Right lung (tissue), 10 donors: ENCODE measurements at places on chromosomes 2 and 18. TPM values are rescaled to one million over a fixed set of nuclear protein-coding genes. Genes with fewer than 3 reads are reported as not detected.

The RNU2-63P gene
- polyA plus RNA-seq = not detected

The NFATC1 gene
- polyA plus RNA-seq = 6.3 TPM

DNA sequence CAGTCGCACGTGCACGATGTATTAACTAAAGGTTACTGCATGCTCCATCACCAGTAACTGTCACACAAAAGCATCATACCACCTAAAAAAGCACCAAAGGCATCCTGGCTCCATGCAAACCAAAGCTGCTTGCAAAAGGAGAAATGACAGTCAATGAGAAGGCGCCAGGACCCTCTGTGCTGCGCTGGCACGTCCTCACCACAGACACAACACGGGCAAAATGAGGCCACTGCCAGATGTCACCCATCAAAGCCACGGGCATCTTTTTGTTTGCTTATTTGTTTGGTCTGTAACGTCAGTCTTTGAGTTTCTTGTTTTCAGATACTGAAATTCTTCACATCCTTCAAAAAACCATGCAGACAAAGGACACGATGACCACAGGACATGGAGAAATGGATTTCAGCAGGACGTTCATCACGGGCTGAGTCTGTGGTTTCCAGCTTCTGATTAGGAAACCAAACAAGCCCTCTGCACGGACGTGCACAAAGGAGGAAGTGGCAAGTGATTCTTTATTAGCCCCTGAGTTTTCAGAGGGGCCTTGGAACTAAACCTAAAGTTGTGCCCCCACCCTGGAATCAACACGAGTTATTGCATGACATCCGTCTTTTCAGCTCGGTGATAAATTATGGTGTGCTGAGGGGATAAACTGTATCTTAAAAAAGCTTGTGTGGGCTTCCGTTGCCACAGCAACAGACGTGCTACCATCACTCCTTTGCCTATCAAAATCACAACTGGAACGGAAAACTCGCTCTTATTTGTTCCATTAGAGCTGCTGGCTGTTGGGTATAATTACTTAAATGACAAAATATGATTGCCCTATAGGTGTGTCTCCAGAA lies 181.8 kb downstream of the EIPR1 start:
- DNase-seq = no peak

- DNase-seq = no peak
Observed at GRCh38 chr2:62814123-62814522, 108.6 kb downstream of the EHBP1 start.

GRCh38 chr2:31075941-31076590 lies 62.2 kb downstream of the GALNT14 start:
- no peak for DNase-seq

DNA sequence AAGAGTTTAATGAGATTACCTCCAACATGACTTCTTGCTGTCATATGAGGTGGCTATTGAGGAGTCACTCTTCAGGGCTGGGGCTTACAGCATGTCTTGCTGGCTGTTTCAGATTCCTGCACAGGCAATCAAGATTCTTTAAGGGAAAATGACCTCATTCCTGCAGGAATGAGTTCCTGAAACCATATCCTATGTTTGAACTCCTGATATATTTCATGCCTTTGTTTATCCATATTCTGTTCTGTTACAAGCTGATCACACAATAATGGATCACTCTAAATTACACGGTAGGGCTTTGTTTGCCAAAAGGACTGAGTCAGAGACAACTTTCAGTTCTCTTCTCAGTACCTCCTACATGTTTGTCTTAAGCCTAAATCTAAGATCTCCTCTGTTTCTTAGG lies 879.8 kb upstream of the PIK3C3 start:
- DNase-seq = no peak

DNA sequence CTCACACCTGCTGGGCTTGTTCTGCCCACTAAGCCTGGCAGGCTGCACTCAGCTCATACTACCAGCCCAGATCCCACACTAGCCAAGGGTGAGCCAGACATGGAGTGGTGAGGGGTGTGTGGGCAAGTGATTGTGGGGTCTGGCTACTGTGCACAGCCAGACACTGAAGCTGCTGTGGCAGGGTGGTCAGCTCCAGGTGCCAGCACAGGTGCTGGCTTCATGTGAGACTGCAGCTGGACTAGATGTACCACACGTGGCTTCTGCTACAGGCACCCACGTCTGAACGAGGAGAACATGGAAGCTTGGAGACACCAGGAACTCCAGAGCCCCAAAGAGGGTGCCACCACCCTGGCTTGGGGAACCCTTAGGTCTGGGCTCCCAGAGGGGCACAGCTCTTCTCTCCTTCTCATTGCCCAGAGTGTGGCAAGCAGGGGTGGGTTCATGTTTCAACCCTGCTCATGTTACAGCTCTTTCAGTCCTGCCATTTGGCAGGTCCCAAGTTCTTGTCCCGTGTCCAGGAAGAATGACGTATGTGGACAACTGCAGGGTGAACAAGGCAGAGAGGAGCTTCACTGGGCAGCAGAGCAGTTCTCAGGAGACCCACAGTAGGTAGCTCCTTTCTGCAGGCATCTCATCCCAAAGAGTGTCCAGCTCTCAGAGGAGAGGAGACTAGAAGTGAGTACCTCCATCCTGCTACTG lies 1624.2 kb upstream of the TMEFF2 start:
- no peak for DNase-seq

GRCh38 chr18:12943215-12943614 lies 4.6 kb upstream of the SEH1L start:
- DNase-seq = no peak

DNA sequence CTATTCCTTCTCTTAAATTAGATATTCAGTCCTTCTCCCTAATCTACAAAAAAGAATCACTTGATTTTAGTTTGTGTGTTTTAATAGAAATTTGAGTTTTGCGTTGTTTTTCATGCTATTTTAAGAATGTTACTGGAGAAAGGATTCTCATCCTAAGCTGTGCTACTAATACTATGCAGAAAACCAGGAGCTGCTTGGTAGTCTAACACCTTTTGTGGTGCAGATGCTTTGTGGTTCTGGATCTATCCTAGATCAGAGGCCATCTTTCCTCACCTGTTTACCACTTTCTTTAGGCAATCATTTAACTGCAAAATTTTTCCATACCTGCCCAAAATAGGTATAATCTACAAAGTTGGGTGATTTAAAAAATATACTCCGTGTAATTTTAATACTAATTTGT lies 823.6 kb downstream of the CPS1 start:
- no peak for DNase-seq

GRCh38 chr2:24276349-24276899 lies 83.9 kb downstream of the ITSN2 start:
- no peak for DNase-seq

DNA sequence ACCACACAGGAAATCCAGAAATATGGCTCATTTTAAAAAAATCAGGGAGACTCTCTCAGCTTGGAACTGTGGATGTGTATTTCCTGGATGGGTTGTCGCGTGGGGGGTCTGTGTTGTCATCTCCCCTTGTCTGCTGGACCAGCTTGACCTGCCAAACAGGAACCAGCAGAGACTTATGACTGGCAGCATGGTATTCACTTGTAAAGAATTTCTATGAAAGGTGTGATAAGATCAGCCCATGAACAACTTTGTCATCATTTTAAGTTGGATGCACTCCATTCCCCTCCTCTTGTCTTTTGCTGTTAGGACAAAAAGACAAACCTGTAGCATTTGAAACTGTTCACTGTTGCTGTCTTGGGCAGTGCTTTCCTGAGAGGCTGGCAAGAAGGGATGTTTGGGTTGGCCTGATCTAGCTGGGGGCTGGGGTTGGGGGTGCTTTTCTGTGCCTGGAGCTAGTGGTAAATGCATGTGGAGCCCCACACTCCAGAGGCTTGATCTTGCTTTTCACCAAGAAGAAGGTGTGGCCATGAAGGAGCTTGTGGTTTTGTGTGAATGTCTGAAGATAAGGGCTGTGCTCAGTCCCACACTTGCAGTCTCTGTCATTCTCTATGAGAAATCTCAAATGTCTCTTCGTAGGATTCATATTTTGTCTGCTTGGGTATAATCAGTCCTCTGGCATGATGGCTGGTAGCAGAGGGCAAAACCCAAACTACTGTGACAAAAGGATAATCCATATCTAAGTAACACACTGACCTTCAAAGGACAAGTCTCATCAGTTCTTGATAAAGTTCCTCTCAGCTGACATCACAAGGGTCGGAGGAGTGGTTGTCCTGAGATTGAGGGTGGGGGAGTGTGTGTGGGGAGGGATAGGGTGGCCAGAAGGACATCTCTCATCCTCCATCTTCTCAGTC lies 39.0 kb downstream of the RALB start:
- no peak for DNase-seq

DNA sequence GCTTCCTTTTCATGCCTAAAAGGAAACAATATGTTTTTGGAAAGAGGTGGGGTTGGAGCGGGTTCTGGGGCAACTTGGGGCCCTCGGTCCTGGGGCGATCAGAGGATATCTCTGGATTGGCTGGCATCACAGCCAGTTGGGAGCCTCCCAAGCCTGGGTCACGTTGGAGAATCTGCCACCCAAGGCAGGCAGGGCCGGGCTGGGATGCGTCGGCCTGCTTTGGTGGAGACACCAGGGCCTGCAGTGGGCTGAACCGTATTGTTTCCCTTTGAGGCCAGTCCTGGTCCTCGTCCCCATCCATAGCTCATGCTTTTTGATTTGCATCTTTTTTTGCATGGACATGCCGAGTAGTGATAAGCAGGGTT lies 235.8 kb downstream of the ATAD2B start:
- DNase-seq = no peak

- peak; percentile 83 for DNase-seq
Observed at GRCh38 chr2:25314514-25315315, 27.0 kb downstream of the DNMT3A start.
